ENCODE measurements at places on chromosomes 16 and 17. TPM values are rescaled to one million over a fixed set of nuclear protein-coding genes. Genes with fewer than 3 reads are reported as not detected.

- DNase-seq: no peak
Observed at GRCh38 chr16:19994466-19995170, 79.1 kb downstream of the GPR139 start.

DNA sequence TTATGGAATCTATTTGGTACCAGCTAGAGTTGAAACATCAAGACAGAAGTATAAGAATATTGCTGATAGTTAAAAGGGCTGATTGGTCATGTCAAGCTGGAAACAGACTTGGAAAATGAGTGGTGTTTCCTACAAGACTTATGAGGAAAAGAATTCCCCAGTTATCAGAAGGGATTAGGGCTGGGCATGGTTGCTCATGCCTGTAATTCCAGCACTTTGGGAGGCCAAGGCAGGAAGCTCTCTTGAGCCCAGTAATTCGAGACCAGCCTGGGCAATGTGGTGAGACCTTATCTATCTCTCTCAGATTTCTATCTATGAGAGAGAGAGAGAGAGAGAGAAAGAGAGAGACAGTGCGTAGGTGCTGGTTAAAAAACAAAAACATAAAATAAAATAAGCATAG, 139.5 kb upstream of the PMFBP1 start:
- DNase-seq: no peak

DNA sequence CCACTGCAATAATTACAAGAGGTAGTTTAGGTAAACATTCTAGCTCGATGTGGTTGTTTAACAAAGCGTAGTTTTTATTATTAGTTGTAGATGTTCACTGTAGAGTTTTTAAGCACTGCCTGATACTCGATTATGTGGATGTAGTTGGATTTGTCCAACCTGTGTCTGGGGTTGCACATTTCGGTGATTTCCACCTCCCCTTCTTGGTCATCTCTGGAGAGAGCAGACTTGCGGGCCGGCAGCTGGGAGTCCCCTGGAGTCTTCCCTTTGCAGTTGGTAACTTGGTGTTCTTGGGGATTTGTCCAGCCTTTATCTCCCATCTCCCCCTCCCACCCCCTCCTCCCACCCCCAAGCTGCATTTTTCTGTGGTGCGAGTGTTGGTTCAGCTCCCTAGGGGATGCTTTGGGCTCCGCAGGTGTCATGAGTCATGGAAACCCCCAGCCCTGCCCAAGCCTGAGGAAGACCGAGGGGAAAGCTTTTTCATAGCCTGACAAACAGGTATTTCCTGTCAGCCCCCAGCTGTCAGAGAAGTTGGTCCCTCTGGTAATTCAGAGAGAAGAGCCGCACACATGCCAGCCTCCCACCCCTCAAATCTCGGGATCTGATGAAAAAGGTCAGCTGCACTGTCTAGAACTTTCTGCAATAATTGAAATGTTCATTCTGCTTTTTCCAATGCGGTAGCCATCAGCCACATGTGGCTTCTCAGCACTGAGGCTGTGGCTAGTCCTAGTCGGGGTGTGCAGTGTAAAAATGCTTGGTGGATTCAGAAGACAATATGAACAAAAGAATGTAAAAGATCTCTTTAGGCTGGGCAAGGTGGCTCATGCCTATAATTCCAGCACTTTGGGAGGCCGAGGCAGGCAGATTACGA, 50.3 kb downstream of the KSR1 start:
- no peak for DNase-seq

DNA sequence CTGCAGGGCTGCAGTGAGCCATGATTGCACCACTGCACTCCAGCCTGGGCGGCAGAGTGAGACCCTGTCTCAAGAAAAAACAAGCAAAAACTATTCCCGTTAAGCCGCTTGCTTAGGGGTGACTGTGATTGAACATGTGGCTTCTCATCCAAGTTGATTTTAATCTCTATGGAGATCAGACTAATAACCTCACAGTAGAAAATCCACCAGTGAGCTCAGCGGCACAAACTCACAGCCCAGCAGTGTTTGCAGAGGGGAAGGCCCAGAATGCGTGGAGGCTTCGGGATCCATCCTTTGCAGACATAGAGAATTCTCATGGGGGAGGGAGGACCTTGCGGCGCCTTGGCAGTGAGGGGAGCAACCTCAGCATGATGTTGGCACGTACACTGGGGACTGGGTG, 7.4 kb downstream of the BANP start:
- no peak for DNase-seq

DNA sequence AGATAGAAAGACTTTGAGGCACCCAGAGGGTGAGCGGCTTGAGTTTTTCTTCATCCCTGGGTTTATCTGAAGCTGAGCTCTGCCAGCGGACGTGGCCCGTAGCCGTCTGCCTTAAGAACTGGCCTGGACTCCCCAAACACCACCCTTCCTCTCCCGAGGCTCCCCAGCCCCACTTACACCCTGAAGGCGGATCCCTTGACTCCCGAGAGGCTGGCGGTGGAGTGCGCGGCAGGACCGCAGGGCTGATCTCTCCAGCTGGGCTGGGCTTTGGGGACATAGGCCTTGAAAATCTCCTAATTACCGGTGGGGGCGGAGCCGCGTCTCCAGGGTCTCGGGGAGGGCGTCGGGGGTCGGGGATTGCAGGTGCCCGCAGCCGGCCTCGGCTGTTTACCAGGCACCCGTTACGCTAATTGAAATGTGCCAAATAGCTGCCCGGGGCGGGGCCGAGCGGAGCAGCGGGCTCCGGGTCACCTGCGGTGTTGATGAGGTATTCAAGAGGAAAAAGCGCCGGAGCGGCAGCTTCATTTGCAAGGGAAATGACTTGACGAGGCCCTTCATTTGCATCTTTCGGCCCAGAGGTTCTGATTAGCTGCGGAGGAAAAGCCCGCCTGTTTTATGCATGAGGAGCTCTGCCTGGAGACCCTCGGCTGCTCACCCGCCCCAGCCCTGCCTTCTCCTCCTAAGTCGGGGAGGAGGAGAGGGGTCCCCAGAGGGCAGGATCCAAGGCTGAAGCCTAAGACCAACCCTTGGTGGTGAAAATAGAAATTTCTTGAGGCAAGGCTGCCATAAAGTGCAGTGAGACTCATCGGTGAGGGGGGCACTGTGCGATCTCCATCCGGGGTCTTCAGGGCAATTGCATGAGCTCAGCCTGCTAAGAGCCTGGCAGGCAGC, 100.7 kb downstream of the MGAT5B start:
- DNase-seq: no peak

- no peak for DNase-seq
Observed at GRCh38 chr16:89007371-89008249, 30.6 kb upstream of the CBFA2T3 start.

DNA sequence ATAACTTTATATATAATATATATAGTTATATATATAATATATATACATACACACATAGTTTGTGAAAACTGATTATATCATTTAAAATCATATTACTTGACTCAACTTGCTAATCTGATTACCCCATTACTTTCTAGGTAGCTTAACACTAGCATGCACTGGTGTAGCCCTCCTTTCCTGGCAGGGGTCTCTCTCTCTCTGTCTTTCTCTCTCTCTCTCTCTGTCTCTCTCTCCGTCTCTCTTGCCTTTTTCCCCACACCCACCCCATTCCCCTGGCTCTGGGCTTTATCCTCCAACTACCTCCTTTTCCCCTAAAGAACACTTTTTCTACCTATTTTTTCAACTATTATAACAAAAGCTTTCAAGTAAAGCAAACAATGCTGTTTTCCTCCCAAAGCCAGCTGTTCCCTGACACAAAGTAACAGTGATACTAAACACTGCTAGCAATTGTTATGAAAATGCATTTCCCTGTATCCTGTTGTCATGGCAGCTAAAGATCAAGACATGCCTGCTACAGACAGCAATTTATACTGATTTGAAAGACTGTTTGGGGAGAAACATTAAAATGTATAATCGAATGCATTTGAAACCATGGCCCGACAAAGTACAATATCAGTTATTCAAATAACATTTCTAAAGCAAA, 89.4 kb downstream of the CHD9NB start:
- no peak for DNase-seq

DNA sequence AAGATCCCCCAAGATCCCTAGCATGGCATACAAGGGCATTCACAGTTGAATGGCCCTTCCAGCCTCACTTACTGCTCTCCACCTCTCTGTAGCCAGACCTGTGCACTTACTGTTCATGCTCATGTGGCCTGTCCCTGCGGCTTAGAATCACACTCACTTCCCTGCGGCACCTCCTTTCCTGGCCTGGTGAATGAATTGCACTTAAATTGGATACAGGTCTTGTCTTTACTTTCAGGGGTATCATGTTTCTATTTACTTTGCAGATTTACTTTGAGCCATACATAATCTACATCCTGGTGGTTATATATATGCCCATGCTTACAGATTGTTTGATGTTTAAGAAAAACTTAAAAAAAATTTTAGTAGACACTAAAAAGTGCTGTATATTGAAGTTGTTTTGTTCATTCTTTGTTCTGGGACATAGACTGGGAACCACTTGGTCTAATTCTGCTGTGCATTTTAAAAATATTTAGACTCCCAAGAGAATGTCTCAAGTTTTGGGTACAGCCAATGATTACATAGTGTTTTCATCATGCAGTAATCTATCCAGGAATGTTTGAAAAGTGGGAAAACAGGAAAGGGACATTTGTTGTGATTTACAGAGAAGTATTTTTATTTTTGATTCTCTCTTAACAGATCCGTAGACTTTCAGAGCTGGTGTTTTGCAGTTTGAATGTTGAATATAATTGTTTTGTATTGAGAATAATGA, 63.9 kb downstream of the NUP88 start:
- no peak for DNase-seq

DNA sequence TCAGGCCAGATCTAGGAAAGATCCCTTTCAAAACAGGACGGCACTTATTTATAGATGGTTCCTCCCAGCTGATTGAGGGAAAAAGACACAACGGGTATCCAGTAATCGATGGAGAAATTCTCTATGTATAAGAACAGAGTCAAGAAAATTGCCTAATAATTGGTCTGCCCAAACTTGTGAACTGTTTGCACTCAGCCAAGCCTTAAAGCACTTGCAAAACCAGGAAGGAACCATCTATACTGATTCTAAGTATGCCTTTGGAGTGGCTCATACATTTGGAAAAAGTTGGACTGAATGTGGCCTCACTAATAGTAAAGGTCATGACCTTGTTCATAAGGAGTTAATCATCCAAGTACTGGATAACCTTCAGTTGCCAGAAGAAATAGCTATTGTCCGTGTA, 5.9 kb downstream of the HPR start:
- no peak for DNase-seq

- DNase-seq: no peak
Observed at GRCh38 chr17:50280068-50280467, 5.8 kb downstream of the TMEM92 start.

- no peak for DNase-seq
Observed at GRCh38 chr17:9844153-9844552, 18.4 kb downstream of the GLP2R start.

DNA sequence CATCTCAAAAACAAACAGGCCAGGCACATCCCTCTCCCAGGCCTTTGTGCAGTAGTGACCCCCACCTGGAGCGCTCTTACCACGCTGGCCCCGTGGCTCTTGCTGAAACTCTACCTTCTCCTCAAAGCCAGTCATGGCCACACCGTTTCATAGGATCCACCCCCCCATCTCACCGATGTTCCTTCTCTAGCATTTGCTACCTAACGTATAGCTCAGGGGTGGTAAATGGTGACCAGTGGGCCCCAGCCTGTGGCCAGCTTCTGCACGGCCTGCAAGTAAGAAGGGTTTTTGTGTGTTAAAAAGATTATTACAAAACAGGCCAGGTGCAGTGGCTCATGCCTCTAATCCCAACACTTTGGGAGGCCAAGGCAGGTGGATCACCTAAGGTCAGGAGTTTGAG, 43.8 kb downstream of the RMI2 start:
- no peak for DNase-seq

DNA sequence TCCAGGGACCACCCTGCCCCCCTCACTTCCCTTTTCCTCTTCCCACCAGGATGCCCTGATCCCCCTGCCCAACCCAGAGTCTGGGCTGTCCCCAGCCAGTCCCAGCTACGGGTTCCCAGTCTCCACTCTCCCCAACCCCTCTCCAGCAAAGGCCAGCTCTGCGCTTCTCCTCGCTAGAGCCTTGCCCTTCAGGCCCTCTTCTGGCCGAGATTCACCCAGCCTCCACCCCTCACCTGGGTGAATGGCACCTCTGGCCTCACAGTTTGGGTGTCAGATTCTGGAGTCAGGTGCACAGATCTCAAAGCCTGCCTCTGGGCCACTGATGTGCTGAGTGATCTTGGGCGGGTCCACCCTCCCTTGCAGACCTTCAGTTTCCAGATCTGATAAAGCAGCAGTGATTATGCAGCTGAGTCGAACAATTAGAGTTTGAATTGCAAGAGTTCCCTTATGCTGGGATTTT, 185.6 kb upstream of the TNRC6C start:
- DNase-seq: no peak

GRCh38 chr16:59973966-59974365, 1239.8 kb upstream of the GOT2 start:
- no peak for DNase-seq

DNA sequence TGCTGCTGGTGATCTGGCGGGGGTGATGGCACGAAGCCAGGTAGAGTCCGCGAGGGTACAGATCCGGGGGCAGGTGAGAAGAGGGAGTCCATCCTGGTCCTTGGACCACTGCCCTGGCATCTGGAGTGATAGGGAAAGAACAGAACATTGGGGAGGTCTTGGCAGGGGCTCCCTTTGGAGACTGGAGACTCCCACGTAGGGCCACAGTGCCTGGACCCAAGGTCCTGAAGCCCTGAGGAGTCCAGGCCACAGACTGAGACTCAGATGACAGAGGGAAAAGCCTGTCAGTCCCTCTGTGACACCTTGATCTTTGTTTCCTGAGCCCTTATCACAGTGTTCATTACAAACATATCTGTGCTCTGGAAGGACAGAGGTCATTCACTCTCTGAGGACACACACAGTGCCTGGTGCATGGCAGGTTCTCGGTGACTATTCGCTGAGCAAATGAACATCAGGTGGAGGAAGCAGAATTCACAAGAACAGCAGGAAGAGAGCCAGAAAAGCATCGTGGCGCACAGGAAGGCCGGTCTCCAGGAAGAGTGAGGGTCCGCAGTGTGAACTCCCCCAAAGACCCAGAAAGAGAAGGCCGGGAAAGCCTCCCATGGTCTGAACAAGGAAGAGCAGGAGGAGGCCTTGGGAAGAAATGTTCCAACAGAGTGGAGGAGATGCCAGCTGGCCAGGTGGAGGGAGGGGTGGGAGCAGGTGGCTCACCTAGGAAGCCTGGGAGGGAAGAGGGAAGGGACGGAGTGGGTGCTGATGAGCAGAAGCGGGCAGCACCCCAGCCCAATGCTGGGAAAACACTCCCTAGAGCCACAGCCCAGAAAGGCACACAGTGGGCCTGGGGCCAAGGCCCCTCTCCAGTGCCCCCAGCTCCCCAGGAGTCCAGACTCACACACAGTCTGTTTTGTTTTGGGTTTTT, 20.5 kb downstream of the PEMT start:
- no peak for DNase-seq

- DNase-seq: no peak
Observed at GRCh38 chr16:72286936-72287620, 115.1 kb upstream of the PMFBP1 start.

KRTAP2-3 gene
- 0.64 TPM for total RNA-seq

PRSS53 gene
- total RNA-seq: 10.0 TPM

KRTAP2-2 gene
- 8.2 TPM for total RNA-seq

HOXB4 gene
- total RNA-seq: 1.1 TPM

TMEM88 gene
- 4.8 TPM for total RNA-seq

CHAD gene
- 15.4 TPM for total RNA-seq

KRT13 gene
- not detected for total RNA-seq

LRRC46 gene
- not detected for total RNA-seq
